ENCODE measurements at places on chromosomes 6 and 20.

DNA sequence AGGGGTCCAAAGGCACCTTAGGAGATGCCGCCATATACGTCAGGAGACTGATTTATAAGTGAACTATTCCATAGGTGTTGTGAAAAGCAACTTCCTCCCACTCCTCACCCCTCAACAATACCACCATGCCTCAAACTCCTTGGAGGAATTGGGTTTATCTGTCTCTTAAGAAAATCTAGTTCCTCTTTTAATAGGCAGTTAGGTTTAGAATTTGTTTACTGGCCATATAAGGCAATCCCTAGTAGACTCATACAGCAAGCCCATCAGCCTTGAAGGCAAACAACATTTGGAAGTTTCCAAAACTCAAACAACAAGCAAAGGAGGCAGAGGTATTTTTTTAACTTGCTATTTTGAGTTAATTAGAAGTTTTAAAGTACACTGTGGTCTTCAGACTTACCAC lies 66.1 kb downstream of the PRND start:
- DNase-seq, result no peak

GRCh38 chr6:22632581-22633145 lies 63.3 kb downstream of the HDGFL1 start:
- no peak for DNase-seq

GRCh38 chr6:74851596-74851995 lies 354.3 kb downstream of the COL12A1 start:
- DNase-seq, result no peak

DNA sequence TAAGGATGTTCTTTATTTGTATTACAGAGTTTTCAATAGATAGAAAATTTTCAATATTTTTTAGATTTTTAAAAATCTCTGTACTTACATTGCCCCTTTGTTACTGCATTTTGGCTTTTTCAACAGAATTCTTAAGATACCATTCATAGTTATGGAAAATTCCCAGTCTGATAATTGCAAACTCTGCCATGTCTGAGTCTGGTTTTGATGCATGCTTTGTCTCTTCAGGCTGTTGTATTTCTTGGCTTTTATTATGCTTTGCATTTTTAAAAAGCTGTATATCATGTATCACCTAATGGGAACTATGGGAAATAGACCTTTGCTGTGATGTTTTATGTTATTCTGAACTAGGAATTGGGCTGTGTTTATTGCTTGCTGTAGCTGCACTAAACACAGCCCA lies 898.9 kb upstream of the ADGRB3 start:
- no peak for DNase-seq

GRCh38 chr6:137995371-137995770 lies 111.8 kb downstream of the PERP start:
- no peak for DNase-seq

DNA sequence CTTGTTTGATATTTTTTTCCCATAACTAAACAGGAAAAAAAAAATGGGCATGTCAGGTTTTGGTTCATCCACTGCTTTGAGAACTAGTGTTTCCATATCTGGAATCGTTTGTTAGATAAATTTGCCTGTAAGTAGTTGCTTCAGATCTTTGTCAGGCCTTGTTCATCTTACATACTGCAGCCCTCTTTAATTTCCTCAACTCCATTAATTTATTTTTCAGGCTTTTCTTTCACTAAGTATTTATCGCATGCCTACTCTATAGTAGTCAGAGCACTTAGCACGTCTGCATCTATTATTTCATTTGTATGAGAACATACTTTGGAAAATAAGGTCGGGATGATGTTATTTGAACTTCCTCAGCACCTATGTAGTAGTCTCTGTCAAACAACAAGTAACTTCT lies 80.9 kb downstream of the CAP2 start:
- DNase-seq, result no peak

GRCh38 chr6:113292646-113293422 lies 564.3 kb upstream of the MARCKS start:
- no peak for DNase-seq

GRCh38 chr6:161303628-161304340 lies 29.9 kb upstream of the AGPAT4 start:
- no peak for DNase-seq

DNA sequence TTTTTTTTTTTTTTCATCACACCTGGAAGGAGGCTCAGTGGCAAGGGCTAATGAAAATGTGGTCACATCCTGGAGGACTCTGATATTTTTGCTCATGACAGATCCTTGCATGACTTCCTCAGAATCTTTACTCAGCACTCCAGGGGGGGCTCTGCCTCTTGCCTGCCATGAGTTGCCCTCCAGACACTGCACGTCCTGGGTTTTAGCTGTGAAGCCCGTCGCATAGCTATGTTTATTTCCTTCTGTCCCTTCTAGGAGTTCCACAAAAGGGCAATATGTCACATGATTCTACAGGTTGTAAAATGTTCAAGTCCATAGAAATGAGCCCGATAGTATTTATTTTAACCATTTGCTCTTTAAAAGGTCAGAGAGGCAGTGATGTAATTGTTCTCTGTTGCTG lies 18.2 kb downstream of the MAS1 start:
- peak; percentile 43 for DNase-seq

- no peak for DNase-seq
Measured at GRCh38 chr6:108872575-108872974, 24.4 kb downstream of the ARMC2 start.

- no peak for DNase-seq
Measured at GRCh38 chr6:101015541-101015940, 134.4 kb upstream of the ASCC3 start.

- DNase-seq, result no peak
Measured at GRCh38 chr6:32058511-32058963, 20.3 kb downstream of the CYP21A2 start.

DNA sequence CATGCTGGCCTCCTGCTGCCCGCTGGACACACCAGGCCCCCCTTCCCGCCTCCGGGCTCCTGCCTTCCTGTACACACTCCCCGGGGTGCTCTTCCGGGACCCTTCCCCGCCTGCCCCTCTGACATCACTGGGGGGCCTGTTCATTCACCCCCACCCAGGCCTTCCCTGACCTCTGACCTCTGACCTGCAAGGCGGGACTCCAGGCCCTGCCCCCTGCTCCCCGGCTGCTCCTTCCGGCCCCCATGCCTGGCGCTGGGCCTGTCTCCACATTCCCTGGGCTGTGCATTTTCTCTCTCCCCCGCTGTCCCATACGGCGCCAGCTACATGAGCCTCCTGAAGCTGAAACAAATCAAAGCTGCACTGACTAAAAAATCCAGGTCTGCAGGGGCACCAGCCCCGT lies 71.6 kb upstream of the GATA5 start:
- DNase-seq, result no peak

- no peak for DNase-seq
Measured at GRCh38 chr6:163962627-163963117, 548.2 kb downstream of the QKI start.

GRCh38 chr6:137754866-137755265 lies 112.2 kb upstream of the TNFAIP3 start:
- no peak for DNase-seq

DNA sequence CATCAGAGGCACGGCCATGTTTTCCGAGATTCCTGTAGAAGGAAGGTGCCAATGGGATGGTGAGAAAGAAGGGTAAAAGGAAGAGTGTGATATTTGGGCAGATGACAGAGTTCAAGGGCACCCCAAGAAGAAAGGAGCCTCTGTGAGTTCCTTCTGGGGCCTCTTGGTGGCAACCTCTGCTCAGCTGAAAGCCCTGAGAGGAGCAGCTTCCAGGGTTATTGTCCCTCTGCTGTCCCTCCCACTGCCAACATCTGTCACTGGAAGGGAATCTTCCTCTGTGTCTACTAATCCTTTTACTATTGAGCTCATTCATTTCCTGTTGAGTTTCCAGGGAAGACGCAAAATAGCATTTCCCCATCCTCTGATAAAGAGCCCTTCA lies 40.0 kb upstream of the KCNK16 start:
- no peak for DNase-seq

DNA sequence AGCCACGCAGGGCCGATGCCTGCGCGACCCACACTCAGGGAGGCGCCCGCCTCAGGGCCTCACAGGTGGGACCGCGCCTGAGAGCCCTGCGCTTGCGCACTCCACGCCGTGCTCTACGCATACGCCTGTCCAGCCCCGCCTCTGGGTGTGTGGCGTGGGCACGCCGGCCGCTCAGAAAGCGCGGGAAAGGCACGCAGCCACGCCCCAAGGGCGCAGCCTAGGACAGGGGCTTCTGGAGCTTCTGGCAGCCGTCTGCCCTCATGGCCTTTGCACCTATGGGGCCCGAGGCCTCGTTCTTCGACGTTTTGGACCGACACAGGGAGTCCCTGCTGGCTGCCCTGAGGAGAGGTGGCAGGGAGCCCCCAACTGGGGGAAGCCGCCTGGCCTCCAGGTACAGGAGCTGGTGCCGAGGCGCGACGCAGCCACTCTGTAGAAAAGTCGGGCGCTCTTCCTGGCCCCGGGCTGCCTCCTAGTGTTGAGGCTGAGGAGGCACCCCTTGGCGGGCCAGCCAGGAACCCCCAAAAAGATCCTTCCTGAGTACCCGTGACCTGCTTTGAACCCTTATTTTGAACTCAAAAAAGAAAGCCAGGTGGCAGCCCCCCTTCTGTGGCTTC lies at the start of gene SPO11:
Gene SPO11 (plus strand): TSS at position 196 of the 614 bp plus-strand sequence. CDS start 65 bp downstream, at position 261.
- no peak for DNase-seq

- no peak for DNase-seq
Measured at GRCh38 chr20:10949930-10950783, 276.4 kb upstream of the JAG1 start.

DNA sequence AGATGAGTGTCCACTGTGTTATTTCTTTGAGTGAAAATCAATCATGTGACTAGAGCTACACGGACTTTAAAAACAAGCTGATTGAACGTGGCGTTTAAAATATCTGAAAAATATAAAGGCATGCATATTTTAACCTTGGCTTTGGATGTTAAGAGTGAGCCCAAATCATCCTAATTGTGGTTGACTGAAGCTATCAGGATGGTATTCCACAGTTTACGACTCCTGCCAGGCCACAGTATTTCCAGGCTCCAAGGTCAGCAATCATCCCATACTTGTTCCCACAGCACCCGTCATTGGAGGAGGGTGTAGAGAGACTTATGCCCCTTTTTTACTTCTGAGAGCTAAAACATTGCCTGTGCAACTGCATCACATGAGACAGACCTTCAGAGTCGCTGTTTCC lies 43.2 kb upstream of the TMX4 start:
- no peak for DNase-seq

DNA sequence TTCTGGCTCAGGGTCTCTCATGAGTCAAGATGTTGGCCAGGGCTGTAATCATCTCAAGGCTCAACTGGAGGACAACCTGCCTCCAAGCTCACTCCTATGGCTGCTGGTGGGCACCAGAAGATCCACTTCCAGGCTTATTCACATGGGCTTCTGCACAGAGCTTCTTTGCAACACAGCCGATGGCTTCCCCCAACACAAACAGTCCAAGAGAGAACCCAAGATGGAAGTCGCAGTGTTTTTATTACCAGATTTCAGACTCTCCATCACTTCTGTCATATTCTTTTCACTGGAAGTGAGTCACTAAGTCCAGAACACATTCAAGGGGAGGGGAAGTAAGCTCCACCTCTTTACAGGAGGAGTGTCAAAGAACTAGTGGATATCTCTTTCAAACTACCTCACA lies 75.5 kb downstream of the CD164 start:
- DNase-seq, result no peak

DNA sequence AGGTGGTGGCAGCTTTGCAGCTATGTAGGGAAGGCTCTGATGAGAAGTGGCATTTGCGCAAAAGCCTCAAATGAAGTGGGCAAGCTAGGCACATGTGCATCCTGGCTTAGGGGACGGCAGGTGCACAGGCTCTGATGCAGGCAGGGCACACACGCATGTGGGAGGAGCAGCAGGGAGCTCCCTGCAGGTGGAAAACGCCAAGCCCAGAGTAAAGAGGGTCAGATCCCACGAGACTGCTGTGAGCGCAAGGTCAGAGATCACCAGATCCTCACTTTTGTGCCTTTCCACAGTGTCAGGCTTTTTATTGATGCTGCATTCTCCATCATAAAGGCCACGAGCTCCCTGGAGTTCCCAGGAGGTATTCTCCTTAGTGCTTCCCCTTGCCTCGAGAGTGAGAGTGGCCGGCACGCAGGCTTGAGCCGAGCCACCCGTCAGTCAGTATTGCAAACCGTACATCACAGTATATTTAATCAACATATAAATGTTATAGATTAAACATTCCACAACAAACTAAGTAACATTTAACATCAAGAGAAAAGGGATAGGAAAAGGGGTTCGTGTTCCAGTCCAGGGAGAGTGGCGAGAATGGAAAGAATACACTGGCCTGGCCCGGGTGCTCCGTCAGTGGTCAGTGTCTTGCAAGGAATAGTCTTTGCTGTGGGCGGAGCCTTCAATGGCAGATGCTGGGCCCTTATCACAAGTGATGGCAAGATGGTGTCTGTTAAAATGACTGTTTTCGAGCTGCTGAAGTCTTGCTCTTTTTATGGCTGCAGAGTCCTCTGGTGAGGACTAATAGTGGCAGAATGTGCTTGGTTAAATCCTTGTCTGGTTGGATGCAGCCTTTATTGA lies 109.4 kb downstream of the SYNDIG1 start:
- DNase-seq, result no peak

DNA sequence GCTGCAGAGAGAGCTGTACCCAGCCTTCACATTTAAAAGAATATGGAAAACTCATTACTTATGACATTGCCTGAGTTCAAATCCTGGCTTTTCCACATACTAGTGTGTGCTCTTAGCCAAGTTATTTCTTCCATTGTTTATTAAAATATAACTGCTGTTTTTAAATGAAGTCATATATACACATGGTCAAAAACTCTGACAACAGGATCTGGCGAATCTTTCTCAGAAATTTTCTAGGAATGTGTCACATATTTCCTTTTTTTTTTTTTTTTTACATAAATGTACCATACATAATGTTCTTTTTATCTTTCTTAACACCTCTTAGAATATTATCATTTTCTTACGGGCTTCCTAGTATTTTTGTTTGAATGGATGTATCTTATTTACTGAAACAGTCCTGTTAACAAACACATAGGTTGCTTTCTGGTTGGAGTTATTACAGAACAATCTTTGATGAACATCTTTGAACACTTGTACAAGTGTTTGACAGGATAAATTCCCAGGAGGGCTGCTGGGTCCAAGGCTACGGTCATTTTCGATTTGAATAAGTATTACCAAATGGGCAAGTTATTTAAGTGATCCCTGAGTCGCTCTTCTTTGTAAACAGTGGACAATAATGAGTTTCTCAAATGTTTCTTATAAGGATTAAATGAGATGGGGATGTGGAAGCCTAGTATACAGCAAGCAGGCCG lies 1.6 kb upstream of the SNX9 start:
- no peak for DNase-seq

Data from coronary artery (tissue), 2 donors.